ENCODE measurements at places on chromosomes 1 and 21.

DNA sequence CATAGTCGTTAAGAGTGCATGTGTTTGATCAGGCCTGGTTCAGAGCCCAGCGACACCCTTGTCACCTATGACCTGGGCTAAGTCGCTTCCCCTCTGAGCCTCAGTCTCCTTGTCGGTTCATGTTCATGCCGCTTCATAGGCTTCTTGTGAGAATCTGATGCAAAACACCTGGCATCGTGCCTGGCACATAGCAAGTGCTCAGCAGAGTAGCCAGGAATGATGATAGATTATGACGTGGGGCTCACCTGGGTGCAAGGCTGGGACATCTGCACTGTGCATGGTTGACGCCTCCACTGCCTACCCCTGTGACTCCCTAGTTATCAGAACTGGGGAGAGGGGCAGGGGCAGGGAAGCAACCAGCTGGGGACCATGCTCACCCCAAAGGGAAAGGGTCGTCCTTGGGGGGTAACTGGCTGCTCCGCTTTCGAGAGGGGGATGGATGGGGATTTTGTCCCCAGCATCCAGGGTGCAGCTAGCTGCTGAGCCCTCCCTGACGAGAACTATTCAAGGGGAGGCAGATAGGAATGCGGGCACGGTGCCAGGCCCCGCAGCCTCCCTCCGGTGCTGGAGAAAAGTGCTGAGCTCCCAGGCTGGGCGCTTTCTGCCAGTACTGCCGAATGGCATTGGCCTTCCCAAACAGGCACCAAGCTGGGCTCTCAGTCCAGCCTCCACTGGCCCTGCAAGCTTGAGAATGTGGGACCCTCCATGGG lies 9.3 kb downstream of the EFHD2 start:
- DNase-seq: no peak

DNA sequence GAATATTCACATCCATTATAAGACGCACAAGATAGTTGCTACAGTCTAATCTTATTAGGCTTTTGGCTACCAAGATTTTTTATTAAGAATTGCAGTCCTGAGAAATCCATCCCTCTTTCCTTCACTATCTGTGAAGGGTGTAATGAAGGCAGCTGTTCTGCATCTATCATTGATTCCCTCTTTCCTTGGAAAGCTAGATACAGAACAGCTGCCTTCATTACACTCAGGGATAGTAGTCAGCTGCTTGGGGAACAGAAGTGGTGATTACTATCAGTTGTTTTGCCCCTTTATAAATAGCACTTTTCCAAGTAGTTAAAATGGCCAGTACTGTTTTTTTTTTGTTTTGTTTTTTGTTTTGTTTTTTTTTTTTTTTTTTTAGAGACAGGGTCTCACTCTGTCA lies 70.2 kb downstream of the IARS2 start:
- no peak for DNase-seq

- no peak for DNase-seq
Observed at GRCh38 chr1:157969697-157970485, 23.6 kb upstream of the KIRREL1 start.

DNA sequence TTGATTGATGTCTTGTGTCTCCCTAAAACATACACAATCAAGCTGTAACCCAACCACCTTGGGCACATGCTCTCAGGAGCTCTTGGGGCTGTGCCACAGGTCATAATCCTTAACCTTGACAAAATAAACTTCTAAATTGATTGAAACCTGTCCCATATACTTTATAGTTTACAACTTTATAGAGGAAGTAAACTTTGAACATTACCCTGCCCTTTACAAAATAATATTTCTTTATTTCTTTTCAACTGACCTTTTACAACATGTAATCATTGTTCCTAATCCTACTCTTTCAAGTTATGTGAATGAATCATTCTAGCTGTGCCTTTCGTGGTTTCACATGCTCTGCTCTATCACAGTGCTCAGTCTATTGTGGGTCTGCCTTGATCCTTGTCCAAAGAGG lies 118.3 kb upstream of the ATP1A1 start:
- DNase-seq: no peak

- no peak for DNase-seq
Observed at GRCh38 chr21:25408666-25409065, 198.6 kb downstream of the MRPL39 start.

DNA sequence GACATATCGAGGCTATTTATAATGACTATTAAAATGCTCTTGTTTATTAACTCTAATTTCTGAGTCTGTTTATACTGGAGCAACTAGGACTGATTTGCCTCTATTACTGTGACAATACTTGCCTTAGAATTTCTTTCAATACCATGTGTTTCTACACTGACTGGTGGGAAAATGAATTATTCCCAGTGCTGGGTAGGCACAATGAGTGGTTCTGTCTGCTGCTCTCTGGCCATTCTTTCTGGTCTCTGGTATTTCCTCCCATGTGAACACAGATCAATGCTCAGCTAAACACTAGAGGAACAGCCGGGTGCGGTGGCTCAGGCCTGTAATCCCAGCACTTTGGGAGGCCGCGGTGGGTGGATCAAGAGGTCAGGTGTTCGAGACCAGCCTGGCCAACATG lies 390.5 kb downstream of the PRDM2 start:
- DNase-seq: no peak

- DNase-seq: no peak
Observed at GRCh38 chr21:41861255-41861654, 17.9 kb downstream of the PRDM15 start.

- DNase-seq: no peak
Observed at GRCh38 chr1:41385398-41386195, 24.4 kb downstream of the FOXO6 start.

DNA sequence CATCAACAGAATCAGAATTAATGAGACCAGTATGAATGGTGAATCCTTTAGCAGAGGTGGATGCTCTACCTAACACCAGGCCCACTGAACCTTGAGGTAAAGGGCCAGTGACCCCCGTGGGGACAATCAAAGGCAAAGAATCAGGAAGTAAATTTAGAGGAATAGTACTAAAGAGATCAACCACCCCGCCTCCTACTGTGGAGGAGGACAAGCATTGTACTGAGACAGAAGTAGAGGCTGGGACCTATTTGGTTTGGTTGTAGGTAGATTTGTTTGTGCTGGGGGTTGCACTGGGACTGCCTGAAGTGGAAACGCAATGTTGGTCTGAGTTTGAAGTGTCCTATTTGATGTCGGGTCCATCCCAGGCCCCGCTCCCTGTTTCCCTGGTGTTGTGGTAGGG lies 9.5 kb downstream of the CD48 start:
- no peak for DNase-seq

- peak; percentile 51 for DNase-seq
Observed at GRCh38 chr1:92479587-92479986, 7.1 kb downstream of the GFI1 start.

- DNase-seq: no peak
Observed at GRCh38 chr1:83931658-83932253, 67.2 kb downstream of the TTLL7 start.

GRCh38 chr1:207344221-207344620 lies 22.7 kb downstream of the CD55 start:
- DNase-seq: no peak

- DNase-seq: no peak
Observed at GRCh38 chr21:46125846-46126301, 28.0 kb downstream of the COL6A2 start.

DNA sequence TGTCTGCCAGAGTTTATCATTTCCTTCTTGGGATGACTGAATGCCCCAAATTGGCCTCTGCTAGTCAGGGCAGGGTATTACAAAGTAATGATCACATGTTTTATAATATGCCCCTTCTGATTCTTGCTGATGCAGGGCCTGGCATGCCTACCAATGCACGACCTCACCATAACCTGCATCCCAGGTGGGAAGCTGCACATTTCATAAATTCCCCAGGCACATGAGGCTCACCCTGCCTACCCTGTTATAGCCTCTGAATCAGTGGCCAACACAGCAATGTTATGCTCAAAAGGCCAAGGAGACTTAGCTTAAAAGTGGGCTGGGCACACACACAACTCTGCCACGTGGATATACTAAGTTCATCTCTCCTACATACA lies 28.0 kb upstream of the XPR1 start:
- DNase-seq: no peak

GRCh38 chr1:211697356-211697755 lies 21.9 kb upstream of the NEK2 start:
- DNase-seq: no peak

- DNase-seq: no peak
Observed at GRCh38 chr1:225949041-225949440, 8.0 kb upstream of the LEFTY2 start.

GRCh38 chr1:78329475-78329874 lies 161.3 kb upstream of the PTGFR start:
- DNase-seq: no peak

DNA sequence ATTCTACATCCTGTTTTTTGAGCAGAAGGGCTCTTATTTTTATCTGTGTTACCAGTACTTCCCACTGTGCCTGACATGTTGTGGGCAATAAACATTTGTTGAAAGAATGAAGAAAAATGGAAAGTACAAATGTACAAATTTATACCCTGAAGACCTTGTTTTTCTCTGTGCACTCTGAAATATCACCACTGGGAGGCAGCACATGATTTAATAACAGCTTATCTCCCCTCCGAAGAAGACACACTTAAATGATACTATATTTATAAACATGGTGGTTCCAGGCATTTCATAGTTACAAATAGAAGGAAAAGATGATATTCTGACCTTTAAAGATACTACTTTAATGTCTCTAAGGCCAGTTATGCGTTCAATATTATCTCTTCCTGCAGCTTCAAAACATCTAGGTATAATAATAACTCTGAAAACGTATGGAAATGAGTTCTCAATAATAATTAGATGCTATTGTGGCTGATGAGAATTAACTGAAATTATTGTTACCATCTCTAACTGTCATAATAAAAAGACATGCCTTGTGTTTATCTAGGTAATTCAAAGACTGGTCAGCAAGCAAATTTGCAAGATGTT lies 12.8 kb downstream of the DYNLT5 start:
- peak; percentile 21 for DNase-seq

DNA sequence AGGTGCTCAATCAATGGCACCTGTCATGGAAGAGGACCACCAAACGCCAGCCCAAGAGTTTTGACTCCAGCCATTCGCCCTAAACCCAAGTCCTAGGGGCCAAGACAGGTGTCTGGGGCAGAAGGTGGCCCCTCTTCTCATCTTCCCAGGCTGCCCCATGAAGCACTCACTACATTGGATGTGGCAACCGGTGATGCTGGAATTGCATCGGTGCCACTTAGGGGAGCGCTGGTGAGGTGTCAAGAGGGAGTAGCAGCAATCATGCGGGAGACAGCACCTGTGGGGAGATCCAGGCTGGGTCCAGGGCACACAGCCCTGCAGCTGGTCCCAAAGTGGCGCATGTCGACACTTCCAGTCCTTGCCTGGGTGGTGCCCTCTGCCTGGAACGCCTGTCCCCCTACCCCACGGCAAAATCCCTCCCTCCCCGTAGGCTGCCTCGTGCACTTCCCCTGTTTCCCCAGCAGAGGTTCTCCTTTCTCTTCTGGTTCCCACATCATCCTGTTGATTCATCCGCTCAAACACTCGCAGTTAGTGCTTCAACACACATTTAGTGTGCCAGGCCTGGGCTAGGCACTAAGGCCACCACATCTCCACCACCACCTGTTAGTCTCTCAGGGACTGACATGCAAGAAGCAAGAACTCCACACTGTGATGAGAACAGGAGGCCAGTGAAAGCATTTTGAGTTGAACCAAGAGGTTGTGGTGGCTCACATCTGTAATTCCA lies 18.5 kb downstream of the PLA2G2D start:
- no peak for DNase-seq

GRCh38 chr1:62672029-62672428 lies 16.2 kb downstream of the DOCK7 start:
- DNase-seq: no peak

DNA sequence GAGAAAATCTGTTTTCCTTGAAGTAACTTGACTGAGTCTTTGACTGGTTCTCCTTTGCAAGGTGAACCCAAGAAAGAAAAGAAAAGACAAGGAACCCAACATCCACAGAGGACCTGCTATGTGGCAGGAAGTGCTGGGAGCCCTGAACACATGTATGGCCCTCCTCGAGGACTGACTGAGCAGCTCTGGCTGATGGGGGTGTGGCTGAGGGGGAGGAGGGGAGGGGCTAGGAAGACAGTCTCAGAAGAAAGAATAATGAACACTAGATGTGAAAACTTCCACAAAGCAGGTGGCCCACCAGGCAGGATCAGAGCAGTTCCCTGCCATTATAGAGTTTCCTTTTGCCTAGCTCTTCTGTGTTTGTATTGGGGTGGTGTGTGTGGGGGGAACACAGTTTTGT lies 26.1 kb downstream of the NENF start:
- DNase-seq: no peak

- DNase-seq: no peak
Observed at GRCh38 chr21:26833011-26833410, 12.2 kb downstream of the ADAMTS1 start.

DNA sequence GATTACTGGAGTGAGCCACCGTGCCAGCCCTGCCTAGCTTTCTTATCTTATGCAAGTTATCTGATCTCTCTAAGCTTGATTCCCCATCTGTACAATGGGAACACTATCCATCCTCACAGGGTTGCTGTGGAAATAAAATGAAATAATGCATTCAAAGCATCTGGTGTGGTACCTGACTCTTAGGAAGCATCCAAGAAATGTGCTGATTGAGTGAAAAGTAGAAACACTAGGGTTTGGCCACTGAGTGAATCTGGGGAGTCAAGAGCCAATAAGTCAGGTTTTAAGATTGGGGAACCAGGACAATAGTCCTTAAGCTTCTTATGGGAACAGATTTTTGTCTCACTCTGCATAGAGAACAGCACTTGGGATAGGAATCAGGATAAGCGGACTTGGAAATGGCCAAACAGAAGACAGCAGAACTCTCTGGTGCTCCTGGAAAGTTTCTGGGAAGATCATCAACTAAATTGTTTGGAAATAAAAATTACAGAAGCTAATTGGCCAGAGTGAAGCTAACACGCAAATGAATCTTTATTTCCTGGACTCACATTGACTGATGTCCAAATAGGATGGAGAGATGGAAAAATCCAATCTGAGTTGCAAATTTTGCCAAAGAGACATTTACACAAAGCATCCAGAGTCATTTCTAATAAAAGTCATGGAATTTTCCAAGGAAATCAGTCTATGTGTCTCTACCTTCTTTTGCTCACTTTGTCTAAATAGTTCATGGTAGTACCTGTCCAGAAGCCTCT lies 3.3 kb downstream of the PAFAH2 start:
- no peak for DNase-seq

- DNase-seq: no peak
Observed at GRCh38 chr1:152968248-152968647, 2.2 kb upstream of the SPRR4 start.
